ENCODE measurements at places on chromosomes 4 and X.

DNA sequence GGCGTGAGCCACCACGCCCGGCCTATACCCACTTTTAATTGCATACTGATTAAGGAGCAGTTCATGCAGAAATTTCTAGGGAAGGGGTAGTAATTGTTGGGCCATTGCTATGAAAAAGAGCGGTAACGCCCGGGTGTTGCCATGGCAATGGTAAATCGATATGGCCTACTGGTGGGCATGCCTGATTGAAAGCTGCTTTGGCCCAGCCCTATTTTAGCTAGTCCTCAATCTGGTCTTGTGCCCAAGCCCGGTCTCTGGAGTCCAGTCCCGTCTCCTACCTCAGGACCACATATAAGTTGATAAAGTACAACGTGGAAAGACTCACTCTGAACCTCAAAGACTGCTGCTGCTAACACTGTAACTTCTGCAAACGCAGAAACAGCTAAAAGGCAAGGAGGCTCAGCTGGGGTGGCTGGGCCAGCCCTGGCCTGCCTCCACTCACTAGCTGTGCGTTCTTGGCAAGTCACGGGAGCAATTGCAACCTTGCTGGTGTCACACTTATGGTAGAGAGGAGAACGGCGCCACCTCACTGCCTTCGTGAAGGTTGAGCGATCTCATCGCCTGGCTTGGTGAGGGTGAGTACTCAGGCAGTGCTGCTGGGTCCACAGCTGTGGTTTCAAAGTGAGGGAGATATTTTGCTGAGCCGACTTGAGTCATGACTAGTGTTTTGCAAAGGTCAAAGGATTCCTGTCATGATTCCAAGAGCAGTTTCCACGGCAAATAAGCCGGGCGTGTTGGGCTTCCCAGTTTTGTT lies 57.0 kb upstream of the GRPEL1 start:
- no peak for DNase-seq

GRCh38 chrX:55149242-55149641 lies 60.4 kb downstream of the PAGE2 start:
- no peak for DNase-seq

DNA sequence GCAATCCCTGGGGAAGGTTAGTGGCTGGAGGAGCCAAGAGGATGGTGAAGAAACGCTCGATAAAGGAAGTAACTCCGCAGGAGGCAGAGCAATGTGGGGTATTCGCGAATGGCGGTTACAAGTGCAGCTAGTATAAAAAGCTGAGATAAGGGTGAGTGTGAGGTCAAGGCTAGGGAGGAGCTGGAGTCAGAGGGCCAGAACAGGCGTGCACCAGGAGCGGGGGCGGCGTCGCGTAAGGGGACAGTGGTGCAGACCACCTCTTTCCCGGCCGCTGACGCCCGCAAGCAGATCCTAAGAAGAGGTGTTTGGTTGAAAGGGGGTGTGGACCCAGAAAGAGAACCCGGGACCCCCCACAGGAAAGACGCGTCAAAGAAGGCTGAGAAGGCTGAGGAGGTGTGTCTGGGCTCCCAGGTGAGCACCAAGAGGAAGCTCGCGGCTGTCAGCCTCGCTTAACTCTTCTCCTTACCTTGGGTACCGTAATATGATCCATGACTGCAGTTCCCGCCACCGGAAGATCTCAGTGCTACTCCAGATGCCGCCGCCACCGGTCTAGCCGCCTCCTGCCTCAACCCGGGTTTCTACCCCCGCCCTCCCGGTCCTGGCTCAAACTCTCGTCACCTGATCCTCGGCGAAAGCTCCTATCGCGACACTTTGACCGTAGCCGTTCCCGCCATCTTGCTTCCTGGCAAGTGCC lies at the start of gene MTMR8:
TSS of gene MTMR8 (minus strand) at position 579 of the 694 bp plus-strand sequence. CDS start at position 490, 89 bp downstream.
- peak; percentile 22 for DNase-seq

GRCh38 chrX:106404512-106404911 lies 207.3 kb upstream of the RADX start:
- no peak for DNase-seq

DNA sequence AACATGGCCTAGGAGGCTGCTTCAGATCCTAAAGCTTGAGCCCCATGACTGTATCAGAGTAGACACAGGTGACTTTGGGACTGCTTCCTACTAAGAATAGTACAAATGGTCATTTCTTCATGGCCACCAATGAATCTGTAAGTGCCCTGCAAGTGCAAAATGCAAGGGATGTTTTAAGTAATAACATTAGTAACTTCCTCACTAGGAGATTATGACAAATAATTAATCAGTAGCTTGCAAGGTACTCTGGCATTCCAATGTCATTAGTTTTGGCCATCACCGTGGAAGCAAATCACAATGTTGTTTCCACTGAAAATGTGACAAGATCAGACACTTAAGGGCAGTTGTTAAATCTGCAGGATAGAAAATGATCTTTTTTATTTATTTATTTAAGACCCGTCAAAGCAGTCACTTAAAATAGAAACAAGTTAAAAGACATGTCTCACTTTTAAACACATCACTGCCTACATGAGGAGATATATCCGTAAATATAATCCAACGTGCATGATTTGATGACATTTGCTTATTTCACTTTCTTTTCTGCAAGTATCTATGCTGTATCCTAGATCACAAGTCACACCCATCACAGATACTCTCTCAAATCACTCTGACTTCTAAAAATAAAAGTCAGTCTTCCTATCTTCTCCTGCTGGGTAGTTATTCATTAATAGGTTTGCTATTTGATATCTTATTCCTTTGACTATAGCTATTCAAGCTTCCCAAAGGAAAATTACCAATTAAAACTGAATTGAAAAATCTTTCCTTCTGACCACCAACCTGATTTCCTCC lies 400.6 kb downstream of the IL15 start:
- no peak for DNase-seq

GRCh38 chrX:109782994-109783700 lies 50.1 kb upstream of the ACSL4 start:
- DNase-seq, result no peak

DNA sequence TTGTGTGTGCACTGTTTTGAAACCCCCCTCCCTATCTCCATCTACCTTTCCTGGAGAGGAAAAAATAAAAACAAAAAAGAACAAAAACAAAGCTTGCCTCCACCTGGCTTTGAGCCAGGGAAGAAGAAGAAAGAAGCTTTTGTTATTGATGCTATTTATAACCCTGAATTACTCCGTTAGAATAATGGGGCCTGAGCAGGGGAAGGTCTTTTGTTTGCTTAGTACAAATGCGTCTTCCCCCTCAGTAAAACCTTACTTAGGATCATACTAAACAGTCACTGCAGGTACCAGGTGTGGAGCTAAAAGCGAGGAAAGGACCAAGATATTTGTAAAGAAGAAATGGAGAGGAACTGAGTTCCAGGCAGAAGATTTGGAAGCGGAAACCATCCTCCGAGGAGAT lies 352.1 kb downstream of the KCNIP4 start:
- DNase-seq, result no peak

DNA sequence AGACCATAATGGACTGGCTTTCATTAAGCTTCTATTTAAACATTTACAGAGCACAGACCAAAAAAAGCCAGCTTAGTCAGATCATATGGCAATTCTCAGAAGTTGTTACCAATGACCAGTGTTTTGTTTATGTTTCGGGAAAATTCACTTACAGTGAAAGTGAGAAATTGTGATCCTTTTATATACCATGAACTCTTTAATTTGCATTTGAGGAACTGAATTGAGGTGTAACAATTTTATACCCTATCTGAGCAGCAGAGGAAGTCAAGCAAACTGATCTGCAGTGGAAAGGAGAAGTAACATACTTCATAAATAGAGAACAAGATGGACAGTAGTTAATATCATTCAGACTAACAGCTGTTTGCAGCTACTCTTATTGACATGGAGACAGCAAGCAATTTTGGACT lies 97.1 kb downstream of the TMA16 start:
- no peak for DNase-seq

GRCh38 chrX:70096052-70096451 lies 33.8 kb downstream of the OTUD6A start:
- no peak for DNase-seq

- no peak for DNase-seq
These were observed 168.1 kb downstream of the GLRA2 start for GRCh38 chrX:14697451-14697850.

GRCh38 chr4:79476196-79476595 lies 68.2 kb upstream of the GK2 start:
- no peak for DNase-seq

DNA sequence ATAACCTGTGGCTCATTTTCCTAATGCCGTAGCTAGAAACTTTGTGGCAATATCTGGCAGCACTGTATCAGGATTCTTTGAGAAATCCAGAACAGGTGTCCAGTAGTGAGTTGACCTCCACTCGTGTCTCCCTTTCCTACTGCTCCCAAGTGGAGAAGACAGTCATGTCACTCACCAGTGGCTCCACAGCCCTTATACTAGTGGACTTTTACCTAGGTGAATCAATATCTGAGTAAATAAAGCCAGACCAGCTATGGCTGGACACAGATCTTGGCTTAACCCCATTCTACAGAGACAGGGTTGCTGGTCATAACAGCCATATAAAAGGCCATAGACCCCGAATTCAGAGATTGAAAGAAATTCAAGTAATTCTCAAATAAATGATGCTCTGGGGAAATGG lies 46.5 kb upstream of the SHROOM4 start:
- no peak for DNase-seq

- no peak for DNase-seq
These were observed 52.8 kb downstream of the ANAPC10 start for GRCh38 chr4:145045180-145045579.

DNA sequence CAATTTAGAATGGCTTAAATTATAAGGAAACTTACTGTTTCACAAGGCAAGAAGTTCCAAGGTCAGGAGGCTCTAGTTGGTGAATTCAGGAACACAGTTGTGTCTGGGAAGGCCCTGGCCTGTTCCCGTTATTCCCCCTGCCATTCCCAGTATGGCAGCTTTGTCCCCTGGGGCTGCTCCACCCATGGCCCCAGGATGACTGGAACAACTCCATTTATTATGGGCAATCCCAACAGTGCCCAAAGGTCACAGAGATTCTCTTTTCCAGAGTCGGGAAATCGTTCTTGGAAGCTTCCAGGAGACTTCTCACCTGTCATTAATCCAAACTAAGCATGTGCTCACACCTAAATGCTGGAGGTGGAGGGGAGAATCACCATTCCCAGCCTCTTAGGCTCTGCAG lies 2.8 kb upstream of the PRKG2 start:
- DNase-seq, result no peak

- no peak for DNase-seq
These were observed 1.5 kb upstream of the NR3C2 start for GRCh38 chr4:148443512-148444295.

DNA sequence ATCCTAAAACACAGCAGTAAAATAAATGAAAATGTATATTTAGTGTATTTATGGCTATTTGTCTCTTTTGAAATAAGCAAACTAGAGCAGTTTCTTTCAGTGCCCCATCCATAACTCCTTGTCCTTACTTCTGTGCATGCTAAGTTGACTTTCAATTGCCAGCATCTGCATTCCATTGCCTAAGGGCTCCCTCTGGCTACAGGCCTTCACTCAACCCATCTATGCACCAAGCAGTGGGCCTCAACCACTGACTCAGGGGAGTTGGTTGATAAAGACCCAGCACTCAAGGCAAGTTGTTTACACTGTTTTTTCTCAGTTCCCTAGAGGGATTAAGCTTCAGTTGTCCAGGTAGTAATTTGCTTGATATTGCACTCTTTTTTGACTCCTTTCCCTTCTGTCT lies 265.7 kb downstream of the IQCM start:
- DNase-seq, result no peak

DNA sequence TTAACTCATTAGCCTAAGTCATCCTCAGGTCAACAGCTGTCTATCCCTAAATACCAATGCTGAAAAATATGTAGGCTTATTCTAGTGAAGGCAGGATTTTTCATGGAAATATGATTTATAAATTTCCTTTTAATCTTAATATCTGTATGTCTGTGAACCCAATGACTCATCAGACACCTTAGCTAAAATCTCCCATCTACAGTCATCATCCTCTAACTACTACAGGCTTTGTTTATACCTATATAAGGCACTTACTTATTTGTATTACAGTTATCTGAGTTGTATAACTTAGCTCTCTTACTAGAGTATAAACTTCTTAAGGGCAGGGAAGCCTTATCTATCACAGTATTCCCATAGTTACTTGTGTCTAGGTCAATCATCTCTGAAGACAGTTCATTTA lies 24.2 kb downstream of the AMMECR1 start:
- DNase-seq, result no peak

GRCh38 chr4:80116516-80116915 lies 43.5 kb upstream of the ANTXR2 start:
- DNase-seq, result no peak

- DNase-seq, result no peak
These were observed 78.1 kb downstream of the NDST3 start for GRCh38 chr4:118112117-118113046.

GRCh38 chr4:46445710-46446314 lies 55.9 kb upstream of the GABRA2 start:
- no peak for DNase-seq

GRCh38 chrX:27675493-27675892 lies 85.3 kb downstream of the DCAF8L2 start:
- DNase-seq, result no peak

DNA sequence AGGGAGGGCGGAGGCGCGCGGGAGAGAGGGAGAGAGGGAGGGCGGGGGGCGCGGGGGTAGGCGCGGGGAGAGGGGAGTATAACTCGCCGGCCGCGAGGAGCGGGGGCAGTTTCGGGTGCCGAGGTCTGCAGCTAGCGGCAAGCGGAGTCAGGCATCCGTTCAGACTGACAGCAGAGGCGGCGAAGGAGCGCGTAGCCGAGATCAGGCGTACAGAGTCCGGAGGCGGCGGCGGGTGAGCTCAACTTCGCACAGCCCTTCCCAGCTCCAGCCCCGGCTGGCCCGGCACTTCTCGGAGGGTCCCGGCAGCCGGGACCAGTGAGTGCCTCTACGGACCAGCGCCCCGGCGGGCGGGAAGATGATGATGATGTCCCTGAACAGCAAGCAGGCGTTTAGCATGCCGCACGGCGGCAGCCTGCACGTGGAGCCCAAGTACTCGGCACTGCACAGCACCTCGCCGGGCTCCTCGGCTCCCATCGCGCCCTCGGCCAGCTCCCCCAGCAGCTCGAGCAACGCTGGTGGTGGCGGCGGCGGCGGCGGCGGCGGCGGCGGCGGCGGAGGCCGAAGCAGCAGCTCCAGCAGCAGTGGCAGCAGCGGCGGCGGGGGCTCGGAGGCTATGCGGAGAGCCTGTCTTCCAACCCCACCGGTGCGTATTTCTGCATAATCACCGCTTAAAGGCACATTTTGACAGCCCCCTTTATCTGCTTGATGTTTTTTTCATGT lies at the start of gene POU4F2:
TSS of gene POU4F2 (plus strand) at position 108 of the 720 bp plus-strand sequence. CDS start at position 356, 248 bp downstream.
- no peak for DNase-seq

GRCh38 chrX:38275615-38276014 lies 51.7 kb downstream of the RPGR start:
- no peak for DNase-seq

All from caudate nucleus (tissue), 63 donors.